ENCODE measurements at places on chromosomes 7 and 10.

GRCh38 chr7:88398459-88398858, 91.8 kb upstream of the STEAP4 start:
- no peak for DNase-seq

DNA sequence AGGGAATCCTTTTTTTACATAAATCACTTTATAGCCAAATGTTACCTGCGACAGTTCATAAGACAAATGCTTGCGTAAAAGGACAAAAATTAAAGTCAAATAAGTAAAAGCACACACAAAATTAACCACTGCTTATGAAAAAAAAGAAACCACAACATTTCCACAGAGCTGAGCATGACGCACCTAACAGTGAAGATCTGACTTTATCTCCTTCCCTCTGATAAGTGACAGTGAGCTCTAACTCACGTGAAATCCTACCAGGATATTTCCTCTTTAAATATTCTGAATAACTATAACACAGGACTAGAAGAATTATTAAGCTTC, 225.5 kb downstream of the SFMBT2 start:
- DNase-seq: no peak

- no peak for DNase-seq
Measured at GRCh38 chr7:155921804-155922066, 109.5 kb upstream of the SHH start.

GRCh38 chr10:28331841-28332240, 29.0 kb upstream of the MPP7 start:
- DNase-seq: no peak

GRCh38 chr7:18808026-18808425, 309.4 kb downstream of the TWIST1 start:
- DNase-seq: no peak

- DNase-seq: no peak
Measured at GRCh38 chr10:69904533-69904932, 102.8 kb downstream of the COL13A1 start.

DNA sequence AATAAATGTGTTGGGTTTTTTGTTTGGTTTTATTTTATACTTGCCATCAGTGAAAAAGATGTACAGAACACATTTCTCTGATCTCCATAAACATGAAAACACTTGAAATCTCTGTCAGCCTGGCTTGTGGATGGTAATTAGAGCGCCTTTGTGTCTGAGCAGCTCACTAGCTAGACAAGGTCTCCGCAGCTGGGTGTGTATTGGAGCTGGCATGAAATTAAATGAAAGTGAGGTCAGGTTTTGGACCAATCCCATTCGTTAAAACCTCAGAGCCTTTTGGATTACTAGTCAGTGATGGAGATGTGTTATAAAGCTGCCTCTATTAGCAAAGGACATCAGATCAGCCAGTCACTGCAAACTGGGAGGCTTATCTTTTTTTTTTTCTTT, 2.7 kb downstream of the FRAT1 start:
- DNase-seq: no peak

DNA sequence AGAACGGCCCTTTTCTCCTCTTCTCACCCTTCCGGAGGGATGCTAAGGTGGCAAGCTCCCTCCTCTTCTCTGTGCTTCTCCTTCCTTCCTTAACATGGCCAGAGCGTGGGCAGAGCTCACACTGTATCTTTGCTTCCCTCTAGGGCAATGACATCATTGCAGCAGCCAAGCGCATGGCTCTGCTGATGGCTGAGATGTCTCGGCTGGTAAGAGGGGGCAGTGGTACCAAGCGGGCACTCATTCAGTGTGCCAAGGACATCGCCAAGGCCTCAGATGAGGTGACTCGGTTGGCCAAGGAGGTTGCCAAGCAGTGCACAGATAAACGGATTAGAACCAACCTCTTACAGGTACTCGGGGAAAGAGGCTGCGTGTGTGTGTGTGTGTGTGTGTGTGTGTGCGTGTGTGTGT, 36.6 kb downstream of the AP3M1 start:
- DNase-seq: no peak

DNA sequence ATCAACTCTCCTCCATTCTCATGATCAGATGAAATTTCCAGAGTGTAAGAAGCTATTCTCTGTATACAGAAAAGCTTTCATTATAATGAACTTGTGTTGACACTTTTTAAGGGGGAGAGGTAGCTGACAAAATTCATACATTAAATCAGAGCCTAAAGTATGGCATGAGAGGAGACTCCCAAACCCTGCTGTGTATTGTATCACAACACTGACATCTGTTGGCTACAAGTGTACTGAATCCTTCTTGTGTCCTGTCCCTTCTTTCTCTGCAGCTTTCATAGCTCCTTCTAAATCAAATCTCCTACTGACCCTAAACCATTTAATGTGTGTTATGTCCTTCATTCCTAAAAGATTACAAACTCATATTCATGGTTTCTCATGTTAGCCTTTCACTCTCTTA, 70.9 kb downstream of the GCC1 start:
- DNase-seq: no peak

DNA sequence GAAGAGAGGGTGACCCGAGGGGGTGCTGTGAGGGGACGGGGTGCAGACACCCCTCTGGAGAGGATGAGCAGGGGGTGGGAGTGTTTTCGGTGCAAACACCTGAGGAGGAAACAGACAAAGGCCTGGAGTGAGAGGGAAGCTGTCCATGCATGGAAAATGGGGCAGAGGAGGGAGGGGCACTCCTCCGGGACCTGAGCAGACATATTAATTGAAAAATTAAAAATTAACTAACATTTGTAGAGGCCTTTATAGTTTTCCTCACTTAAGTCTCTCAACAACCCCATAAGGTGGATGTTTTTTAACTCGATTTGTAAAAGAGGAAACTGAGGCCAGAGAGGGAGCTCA, 1.2 kb downstream of the VPS37D start:
- no peak for DNase-seq
